SK-N-SH (cell line): ENCODE measurements at places on chromosomes 3 and 15. TPM values are rescaled to one million over a fixed set of nuclear protein-coding genes. Genes with fewer than 3 reads are reported as not detected.

GRCh38 chr3:99376926-99377325 is 261.5 kb upstream of the COL8A1 start:
- DNase-seq, result no peak

GRCh38 chr3:48743773-48744172 is 26.8 kb upstream of the IP6K2 start:
- no peak for DNase-seq

- no peak for DNase-seq
Observed at GRCh38 chr3:151895478-151896241, 22.2 kb downstream of the SUCNR1 start.

RHOV gene
- polyA plus RNA-seq, result 0.49 and 0.62 TPM in 2 replicates

SLC15A2 gene
- polyA plus RNA-seq, result 0.10 TPM in 2 replicates

SOX14 gene
- polyA plus RNA-seq, result not detected in 2 replicates

GRCh38 chr3:27025718-27026117 is 343.5 kb downstream of the NEK10 start:
- DNase-seq, result no peak

LSAMP gene
- polyA plus RNA-seq, result 5.5 and 6.6 TPM in 2 replicates

POTEB gene
- not detected in 2 replicates for polyA plus RNA-seq

SGO1 gene
- 1.6 and 2.2 TPM in 2 replicates for polyA plus RNA-seq

C3orf85 gene
- not detected in 2 replicates for polyA plus RNA-seq

ASB7 gene
- 6.1 and 7.7 TPM in 2 replicates for polyA plus RNA-seq

METTL6 gene
- 22.7 and 23.7 TPM in 2 replicates for polyA plus RNA-seq

ZWILCH gene
- 8.2 and 13.5 TPM in 2 replicates for polyA plus RNA-seq

B3GALNT1 gene
- polyA plus RNA-seq, result 0.15 and 0.32 TPM in 2 replicates

- no peak for DNase-seq
Observed at GRCh38 chr15:66502491-66502890, 2.2 kb downstream of the RPL4 start.

GRCh38 chr3:131114256-131114655 is 87.6 kb downstream of the NEK11 start:
- DNase-seq, result no peak

DNA sequence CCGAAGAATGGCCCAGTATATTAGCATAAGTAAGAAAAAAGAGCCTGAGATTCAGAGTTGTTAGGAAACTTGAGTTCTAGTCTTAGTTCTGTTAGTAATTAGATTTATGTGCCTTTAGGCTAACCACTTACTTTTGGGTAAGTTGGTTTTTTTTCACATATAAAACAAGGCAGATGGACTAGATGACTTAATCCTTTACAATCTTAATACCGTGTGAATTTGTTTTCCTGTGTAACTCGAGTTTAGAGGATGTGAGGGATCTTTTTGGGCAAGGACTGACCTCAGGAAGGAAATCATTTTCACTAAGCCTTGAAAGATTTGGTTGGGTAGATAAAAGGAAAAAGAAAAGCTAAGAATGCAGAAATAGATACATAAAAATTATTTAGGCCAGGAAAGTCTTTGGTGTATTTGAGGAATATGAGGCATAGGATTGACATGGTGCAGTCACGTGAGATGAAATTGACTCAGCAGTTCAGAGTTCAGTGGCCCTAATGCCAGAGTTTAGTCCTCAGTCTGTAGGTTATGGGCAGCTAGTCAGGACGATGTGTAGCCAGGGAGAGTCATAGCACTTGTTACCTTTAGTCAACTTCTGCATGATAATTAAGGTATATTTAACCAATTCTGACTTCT is 34.6 kb downstream of the PAK2 start:
- no peak for DNase-seq

GRCh38 chr3:170634663-170635384 is 48.9 kb upstream of the SLC7A14 start:
- no peak for DNase-seq

ARRDC4 gene
- polyA plus RNA-seq, result 2.3 and 3.9 TPM in 2 replicates

DNA sequence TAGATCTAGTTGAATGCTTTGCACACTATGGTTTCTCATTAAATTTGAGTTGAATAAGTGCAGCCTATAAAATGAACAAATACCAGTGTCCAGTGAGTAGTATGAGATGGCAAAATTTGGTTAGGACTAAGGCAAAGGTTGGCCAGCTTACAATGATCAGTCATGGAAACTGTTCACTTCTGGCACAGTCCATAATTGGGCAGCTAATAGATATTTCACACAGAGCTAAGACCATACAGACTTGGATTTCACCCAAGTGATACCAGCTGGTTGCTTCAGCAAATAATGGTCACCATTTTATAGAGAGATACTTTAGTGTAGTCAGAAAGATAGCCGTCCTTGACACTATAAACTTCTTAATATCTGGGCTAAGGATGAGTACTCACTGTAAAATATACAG is 15.7 kb downstream of the GAP43 start:
- DNase-seq, result no peak

DNA sequence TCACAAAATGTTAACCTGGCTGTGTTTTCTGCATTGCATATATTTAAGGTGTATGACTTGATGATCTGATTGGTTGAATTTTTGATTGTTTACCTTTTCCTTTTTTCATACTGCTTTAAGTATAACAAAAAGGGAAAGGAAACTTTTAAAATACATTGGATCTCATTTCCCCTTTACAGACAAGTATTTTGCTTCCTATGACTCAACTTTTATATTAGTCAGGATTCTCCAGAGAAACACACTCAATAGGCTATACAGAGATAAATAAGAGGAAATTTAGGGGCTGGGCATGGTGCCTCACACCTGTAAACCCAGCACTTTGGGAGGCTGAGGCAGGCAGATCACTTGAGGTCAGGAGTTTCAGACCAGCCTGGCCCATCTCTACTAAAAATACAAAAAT is 205.8 kb downstream of the TJP1 start:
- no peak for DNase-seq

VGLL3 gene
- not detected in 2 replicates for polyA plus RNA-seq

DNA sequence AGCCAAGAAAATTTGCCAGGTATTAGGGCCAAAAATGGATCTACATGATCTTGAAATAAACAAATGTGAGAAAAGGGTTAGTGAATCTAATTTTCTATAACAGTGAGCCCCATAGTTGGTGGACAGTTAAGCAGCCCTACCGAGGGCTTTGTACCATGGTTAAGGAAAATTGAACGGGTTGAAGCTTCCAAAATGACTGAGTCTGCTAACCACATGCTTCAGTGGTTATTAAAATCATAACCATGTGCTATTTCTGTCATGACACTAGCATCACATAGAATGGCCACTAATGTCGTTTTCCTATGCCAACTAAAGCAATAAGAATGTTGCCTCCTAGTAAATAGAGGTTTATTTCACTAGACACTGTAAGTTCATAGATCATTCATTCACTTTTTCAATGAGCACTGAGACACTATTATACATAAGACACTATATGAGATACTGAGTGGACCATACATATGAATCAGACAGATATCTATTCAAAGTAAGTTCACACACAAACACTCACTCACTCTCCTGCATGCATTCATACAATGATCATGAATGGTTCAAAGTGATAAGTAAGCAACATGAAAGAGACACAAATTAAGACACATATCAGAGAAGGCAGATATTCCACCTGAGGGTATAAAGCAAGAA is 4.3 kb downstream of the SST start:
- DNase-seq, result no peak

DNA sequence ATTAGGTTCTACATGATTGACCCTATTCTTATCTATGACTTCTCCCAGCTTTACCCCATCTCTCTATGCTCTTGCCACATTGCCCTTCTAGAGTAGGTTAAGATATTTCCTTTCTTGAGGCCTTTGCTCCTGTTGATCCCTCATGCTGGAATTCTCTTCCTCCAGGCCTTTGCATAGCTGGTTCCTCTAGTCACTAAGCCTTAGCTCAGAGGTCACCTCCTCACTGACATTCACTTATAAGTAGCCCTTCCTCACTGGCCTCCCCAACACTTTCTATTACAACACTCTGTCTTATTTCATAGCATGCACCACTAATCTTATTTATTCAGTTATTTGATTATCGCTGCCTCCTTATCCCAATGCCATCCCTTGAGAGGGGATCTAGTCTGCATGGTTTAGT is 228.4 kb upstream of the COL8A1 start:
- DNase-seq, result no peak

- no peak for DNase-seq
Observed at GRCh38 chr3:126954141-126954842, 28.6 kb upstream of the PLXNA1 start.

- no peak for DNase-seq
Observed at GRCh38 chr15:83734487-83734886, 80.6 kb downstream of the ADAMTSL3 start.

SPTBN5 gene
- 0.23 TPM in 2 replicates for polyA plus RNA-seq

DNA sequence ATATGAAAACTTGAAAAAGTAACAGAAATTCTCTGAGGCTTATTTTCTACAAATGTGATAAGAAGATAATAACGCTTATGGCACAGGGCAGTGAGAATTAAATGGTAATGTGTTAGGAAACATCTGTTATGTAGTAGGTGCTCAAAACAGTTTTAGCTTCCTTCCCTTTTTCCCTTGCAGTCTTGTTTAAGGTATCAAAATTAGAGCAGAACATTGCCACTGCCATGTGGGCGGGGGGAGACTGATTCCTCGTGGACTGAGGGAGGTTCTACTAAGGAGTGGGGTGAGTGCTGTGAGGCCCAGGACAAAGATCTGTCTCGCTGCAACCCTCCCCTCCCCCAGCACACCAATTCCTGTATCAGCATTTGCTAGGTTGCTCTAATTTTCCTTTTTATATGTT is 702.4 kb downstream of the TUSC7 start:
- no peak for DNase-seq

DNA sequence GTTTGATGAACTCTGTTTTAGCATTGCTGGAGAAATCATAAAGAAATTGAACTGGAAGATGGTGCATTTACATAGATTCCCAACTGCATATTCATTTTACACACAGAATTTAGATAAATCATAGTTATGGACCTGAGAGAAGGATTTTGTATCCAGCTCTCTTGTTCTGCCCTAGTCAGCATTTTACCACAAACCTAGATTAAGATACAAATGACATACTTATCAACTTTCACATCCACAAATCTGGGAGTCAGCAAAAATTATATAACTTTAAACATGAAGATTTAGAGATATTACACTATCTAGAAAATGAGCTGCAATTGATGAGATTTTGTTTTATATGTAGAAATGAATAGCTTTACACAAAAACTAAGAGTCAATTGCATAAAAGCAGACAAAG is 632.8 kb downstream of the IGSF11 start:
- no peak for DNase-seq

DNA sequence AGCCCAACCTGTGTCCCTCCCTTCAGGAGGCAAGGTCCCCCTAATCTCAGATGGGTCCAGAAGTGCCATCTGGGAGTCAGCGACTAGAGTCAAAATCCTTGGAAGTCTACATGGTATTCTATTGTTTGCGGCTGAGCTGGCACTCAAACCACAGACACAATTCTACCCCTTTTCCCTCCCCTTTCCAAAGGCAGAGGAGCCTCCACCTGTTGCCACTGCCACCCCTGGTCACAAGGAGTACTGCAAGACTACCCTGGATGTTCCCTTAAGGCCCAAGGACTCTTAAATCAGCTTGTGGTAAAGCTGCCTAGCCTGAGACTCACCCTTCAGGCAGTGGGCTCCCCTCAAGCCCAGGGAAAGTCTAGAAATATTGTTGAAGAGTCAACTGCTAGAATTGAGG is 4.3 kb upstream of the OR5H6 start:
- DNase-seq, result peak; percentile 3

GRCh38 chr3:45320986-45321385 is 67.4 kb upstream of the LARS2 start:
- no peak for DNase-seq

GRCh38 chr3:25094932-25095685 is 333.0 kb upstream of the RARB start:
- DNase-seq, result no peak

DNA sequence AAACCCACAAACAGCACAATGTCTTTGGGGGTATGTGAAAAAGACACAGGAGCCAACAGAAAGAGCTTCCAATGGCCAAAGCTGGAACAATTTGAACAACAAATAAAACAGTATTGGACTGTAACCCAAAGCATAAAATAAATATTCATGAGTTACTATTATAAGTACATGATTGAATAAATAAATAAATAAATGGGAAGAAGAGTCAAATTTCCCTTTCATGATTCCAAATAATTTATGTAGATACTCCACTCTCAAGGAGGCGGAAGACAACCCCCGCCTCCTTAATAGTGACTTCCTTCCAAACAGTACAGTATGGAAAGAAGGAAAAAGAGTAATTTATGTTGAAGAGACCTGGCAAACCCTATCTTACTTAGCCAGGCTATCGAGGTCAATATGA is 124.4 kb upstream of the P2RY1 start:
- DNase-seq, result no peak

GRCh38 chr3:16765661-16766060 is 119.1 kb upstream of the PLCL2 start:
- DNase-seq, result no peak

- no peak for DNase-seq
Observed at GRCh38 chr15:26421065-26421464, 351.8 kb downstream of the GABRB3 start.

- no peak for DNase-seq
Observed at GRCh38 chr3:121750087-121750415, 510 bp upstream of the GOLGB1 start.
